Activated T-helper 17 cell treated with anti-CD3 and anti-CD28 coated beads, Interleukin-2, amount 50 U/mL, for 72 hours (primary cell): ENCODE measurements at places on chromosomes 4 and X. TPM values are rescaled to one million over a fixed set of nuclear protein-coding genes. Genes with fewer than 3 reads are reported as not detected.
A peak's percentile ranks its signal among the peaks of the same experiment; 100 is the strongest.

Gene CRMP1
- not detected for total RNA-seq

DNA sequence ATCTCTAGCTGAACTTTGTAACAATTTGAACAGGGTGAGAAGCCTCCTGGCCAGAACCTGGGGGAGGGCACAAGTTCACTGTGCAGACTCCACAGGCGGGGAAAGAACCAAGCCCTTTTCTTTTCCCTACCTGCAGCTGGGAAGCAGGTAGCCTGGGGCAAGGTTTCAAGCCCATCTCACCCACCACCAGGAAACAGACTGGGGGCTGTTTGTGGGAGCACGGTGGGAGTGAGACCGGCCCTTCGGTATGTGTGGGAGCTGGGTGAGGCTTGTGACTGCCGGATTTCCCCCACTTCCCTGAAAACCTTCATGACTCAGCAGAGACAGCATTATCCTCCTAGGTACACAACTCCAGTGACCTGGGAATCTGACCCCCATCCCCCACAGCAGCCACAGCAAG is 211.7 kb downstream of the ZNF674 start:
- no peak for ATAC-seq

Gene TIGD4
- not detected for total RNA-seq

DNA sequence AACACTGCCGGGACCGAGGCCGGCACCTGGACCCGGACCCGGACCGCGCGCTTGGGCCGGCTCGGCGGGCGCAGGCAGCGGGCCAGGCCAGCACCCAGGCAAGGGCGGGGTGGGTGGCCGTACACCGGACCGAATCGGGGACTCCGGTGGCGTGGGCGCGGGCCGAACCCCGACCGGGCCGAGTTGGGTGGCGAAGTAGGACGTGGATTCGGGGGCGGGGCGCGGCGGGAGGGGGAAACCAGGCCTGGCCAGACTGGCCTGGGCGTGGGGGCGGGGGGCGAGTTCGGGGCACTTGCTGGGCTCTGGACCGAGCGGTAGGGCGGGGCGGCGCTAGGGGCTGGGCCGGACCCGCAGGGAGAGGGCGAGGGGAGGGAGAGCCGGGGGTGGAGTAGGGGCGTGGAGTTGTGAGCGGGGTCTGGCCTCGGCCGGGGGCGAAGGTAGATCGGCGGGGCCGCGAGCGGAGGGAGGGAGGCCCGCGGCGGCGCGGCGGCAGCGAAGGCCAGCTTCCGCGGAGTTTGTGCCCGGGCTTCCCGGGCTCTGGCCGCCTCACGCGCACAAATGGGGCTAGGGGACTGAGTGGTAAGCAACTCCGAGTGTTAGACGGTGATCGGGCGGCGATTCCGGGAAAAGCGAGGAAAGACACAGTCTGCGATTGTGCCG is 1.8 kb upstream of the BCORL1 start:
- ATAC-seq: peak; percentile 10

Gene EPGN
- not detected for total RNA-seq
